ENCODE measurements at places on chromosomes 7 and 10.

- DNase-seq: no peak
Measured at GRCh38 chr7:99229234-99229633, 21.3 kb upstream of the KPNA7 start.

GRCh38 chr10:24603333-24603732 is 120.4 kb downstream of the ARHGAP21 start:
- no peak for DNase-seq

GRCh38 chr7:155991470-155991869 is 179.2 kb upstream of the SHH start:
- DNase-seq: no peak

DNA sequence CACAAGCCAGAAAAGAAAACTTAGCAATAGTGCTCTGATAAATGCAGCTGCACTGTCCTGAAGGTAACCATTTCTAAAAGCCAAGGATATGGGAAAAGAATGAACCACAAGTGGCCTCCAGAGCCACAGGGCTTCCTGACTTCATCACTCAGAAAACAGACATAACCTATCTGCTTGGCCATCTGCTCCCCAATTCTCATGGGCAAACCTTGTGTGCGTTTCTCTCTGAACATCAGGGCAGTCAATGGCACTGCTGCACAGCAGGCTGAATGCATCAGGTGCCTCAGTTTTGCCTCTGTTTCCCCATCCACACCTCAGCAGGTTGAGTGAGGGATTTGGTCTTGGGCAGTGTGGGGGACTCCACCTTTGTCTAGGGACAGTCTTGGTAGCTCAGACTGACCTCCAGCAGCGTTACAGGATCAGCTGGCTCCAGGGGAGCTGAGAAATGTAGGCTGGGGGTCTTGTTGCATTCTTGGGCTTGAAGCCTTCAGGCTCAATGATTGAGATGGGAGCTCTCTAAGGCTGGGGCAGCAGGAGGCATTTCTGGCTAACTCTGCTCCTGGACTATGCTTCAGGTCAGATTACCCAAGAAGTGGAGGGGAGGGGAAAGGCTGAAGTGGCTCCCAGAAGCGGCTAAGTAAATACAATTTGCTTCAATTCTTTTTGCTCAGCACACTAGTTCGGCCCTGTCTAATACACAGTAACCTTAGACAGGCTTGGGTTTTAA is 23.6 kb upstream of the PDLIM1 start:
- DNase-seq: no peak

DNA sequence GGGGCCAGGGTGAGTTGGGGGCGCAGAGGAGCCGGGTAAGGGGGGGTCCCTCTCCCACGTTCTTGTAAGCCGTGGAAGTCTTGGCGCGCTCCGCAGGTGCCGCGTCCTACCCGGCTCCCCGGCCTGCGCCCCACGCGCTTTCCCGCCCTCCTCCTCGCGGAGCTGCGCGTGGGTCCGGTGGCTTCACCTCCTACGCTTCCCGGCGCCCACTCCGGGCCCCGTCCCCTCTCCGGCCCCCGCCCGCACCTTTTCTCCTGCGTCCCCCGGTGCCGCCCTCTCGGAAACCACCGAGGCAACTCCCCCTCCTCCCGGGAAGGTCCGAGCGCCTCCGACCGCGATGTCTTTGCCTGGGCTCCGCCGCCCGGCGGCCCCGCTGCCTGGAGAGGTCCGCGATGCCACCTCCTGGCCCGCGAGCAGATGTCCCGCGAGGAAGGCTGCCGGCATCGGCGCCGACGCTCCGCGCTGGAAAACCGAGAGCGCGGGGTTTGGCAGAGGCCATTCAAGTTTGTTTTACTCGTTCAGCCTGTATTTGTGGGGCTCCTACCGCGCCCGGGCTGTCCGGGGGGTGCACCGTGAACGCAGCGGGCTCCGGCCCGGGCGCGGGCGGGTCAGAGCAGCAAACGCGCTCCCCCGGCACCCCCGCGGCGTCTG is 2.4 kb upstream of the NKX6-2 start:
- DNase-seq: no peak

All from NCI-H2081 treated with DMSO at 0.1 percent for 48 hours (cell line).